ENCODE measurements at places on chromosomes 5 and 9. TPM values are rescaled to one million over a fixed set of nuclear protein-coding genes. Genes with fewer than 3 reads are reported as not detected.

DNA sequence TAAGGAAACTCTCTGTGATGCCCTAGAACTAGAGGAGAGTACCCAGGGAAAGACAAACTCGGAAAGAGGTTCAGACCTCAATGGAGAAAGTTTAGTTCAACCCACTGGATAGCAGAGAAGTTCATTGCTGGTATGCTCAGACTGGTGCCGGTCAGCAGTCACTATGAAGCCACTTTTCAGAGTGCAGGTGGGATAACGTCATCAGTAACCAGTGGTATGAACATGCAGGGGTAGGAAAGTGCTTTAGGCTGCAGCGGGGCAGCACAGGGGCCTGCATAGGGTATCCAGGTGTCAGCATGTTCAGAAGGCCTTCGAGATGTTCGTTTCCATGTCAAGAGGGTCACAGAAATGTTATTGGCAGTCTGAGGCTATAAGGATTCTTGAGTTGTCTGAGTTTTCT is 20.8 kb upstream of the ANKRD55 start:
- no peak for DNase-seq

DNA sequence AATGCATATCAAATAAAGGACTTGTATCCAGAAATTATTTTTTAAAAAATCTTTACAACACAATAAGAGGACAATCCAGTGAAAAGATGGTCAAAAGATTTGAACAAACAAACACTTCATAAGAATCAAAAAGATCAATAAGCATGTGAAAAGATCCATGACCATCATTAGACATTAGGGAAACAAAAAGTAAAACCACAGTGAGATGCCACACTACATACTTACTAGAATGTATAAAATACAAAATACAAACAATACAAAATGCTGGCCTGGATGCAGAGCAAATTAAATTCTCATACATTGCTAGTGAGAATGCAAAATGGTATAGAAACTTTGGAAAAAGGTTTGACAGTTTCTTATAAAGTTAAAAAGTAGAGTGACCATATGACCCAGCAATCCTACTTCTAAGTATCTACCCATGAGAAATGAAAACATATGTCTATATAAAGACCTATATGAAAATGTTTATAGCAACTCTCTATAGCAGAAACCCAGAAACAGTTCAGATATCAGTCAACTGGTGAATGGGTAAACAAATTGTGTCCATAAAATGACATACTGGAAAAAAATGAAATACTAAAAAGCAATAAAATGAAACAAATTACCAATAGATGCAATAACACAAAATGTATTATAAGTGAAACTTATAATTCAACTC is 426.1 kb downstream of the RAB3C start:
- DNase-seq: no peak

- no peak for DNase-seq
Observed at GRCh38 chr5:139481122-139481533, 1.4 kb downstream of the STING1 start.

GRCh38 chr5:96626956-96627355 is 35.2 kb upstream of the CAST start:
- peak; percentile 99 for DNase-seq

DNA sequence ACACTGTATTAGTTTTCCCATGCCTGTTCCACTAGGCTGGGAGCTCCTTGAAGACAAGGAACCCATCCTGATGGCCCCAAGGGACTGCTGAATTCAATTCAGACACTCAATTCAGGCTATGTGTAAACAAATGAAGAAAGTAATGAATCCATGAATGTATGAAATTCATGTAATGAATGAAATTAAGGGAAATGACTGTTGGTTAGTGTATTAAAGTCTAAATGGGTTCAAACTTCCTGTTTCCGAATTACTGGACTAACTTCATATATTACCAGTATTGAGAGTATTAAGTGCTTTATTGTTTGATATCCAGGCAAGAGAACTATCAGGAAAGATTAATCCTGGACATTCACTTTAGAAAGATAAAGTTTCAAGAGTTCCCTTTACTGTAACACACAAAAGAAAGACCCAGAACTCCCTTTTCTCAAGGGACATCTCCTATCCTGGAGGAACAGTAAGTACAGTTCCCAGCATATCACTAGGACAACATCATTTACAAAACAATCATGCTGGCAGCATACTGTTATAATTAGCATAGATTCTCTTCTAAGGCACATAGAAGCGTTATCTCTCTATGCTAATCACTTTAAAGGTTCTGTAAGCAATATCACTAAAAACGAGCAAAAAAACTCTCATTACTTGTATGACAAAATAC is 28.5 kb upstream of the IFNK start:
- DNase-seq: no peak

GRCh38 chr5:171926311-171926710 is 80.1 kb downstream of the FBXW11 start:
- no peak for DNase-seq

DNA sequence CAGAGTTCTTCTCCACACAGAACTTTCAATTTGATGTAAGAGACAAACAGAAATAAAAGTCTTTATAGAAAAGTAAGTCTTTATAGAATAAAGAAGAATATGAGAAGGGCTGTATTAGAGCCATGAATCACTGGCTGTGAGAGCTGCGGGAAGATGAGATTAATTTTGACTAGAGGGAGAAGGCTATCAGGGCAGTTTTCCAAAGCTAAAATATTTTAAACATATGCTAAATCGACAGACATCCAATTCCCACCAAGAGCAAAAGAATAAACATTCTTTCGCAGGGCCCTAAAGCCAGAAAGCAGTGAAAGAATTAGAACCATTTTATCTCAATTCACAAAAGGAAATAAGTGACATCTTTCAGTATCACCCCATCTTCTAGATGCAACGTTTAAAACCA is 208.3 kb upstream of the MAP3K1 start:
- DNase-seq: peak; percentile 40

DNA sequence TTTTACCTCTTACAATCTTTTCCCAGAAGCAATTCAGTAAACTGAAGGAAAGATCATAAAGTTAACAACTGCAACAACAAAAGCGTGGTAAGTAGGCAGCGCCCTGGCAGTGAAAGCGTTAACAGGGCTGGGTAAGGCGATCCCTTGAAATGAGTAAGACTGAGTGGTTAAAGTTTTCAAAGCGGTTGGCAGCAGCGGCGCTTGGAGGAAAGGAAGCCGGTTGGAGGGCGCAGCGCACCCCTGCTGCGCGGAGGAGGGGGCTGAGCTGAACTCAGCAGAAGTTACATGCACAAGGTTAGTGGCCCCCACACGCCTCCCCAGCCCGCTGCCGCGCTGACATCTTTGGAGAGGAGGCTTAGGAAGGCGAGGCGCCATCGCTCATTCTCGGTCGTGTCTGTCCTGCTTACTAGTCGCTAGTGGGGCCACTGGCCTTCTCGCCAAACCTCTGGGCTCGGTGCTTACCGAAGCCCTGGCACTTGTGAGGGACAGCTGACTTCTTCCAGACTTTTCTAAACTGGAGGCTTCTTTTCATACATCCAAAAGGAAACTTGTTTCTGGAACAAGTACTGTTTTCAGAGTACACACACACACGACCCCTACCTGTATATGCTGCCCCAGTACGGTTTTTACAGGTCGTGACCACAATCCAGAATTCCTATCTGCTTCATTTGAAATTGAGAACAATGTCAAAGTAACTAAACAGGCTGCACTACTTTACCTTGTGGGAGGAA is at the start of gene SH3RF2:
SH3RF2 (plus strand) TSS at position 178 of the 731 bp plus-strand sequence. CDS start 1,351 bp downstream, outside the sequence.
- peak; percentile 91 for DNase-seq

CTXN3 gene
- total RNA-seq: not detected

MSH3 gene
- 12.1 TPM for total RNA-seq
